ENCODE measurements at places on chromosomes 12 and 14. TPM values are rescaled to one million over a fixed set of nuclear protein-coding genes. Genes with fewer than 3 reads are reported as not detected.

TFCP2 gene
- 18.1 TPM for total RNA-seq

TWF1 gene
- 108 TPM for total RNA-seq

- DNase-seq, result no peak
Observed at GRCh38 chr12:106369624-106370346, 12.2 kb downstream of the POLR3B start.

SLC2A14 gene
- not detected for total RNA-seq

DNA sequence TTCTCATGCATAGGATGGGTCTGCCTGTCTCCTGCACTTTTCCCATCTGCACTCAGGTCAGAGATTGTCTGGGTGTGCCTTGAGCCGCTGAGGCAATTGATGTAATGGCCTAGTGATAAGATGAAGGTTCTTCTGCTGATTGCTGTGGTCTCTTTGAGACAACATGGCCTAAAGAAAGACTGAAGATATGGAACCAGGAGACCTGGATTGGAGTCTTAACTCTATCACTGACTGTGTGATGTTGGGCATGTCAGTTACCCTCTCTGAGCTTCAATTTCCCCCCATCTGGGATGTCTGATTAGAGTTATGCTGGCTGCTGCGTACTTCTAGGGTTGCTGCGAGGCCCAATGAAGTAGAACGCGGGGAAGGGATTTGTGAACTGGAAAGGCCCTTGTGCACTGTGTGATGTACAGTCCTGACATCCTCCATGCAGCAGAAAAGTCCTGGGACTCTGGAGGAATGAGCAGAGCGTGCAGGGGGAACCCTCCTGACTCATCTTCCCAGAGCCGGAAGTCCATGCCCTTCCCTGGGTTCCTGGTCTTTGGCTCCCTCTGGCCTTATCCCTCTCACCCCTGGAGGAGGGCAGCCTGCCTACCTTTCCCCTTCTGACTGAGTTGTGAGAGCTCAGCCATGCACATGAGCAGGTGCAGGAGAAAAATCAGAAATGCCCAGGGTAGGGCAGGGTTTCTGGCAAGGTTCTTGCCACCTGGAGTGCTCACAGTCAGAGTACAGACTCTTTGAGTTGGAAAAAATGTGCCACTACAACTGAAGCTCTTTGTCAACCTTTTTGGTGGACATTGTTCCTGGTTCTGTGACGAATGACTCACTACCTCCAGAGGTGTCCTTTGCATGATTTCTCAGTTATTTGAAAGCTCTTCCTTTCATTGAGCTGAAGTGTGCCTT is 21.1 kb downstream of the PLEKHD1 start:
- DNase-seq, result no peak

CLEC2A gene
- not detected for total RNA-seq

- no peak for DNase-seq
Observed at GRCh38 chr12:57902478-57902969, 38.8 kb upstream of the ATP23 start.

DNA sequence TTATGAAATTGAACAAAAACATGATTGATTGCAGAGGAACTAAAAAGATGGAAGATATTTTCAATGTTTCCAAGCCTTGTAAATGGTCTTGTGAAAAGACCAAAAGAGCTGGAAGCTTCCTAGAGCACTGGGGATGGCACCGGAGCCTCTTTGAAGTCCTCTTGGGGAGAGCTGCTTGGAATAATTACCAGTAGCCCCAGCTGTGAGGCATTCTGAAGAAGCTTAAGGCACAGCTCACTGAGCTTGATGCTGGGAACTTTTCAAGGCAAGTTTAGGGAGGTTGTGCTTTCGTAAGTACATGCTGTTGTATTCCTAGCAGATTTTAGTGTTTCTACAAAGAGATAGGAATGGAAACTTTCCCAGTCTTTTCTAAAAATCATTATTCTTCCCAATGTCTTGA is 13.9 kb downstream of the PDZRN4 start:
- DNase-seq, result no peak

VRTN gene
- not detected for total RNA-seq

NOVA1 gene
- total RNA-seq, result 10.2 TPM

TMTC2 gene
- 2.8 TPM for total RNA-seq

DNA sequence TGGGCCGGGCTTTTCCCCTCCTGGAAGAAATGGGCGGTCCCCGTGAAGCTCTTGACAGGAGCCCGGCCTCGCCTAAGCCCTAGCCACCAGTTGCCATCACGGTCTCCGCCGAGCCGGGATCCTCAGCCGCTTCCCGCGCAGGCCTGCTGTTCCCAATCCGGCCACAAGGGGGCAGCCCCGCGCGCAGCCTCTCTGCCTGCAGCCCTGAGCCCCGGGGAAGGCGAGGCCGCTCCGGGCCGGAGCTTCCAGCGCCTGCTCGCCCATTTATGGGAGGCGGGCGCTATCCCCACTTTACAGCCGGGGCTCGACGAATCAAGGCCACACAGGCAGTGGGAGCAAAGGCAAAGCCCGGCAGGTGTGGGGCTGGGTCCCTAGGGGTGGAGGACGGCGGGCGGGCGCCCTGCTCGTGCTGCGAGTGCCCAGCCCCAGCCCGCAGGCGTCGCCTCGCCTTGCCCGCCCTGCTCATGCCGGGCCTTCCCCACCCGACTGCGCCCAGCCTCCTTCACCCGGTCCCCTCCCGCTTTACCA is 61.5 kb downstream of the LGMN start:
- DNase-seq, result no peak

DNA sequence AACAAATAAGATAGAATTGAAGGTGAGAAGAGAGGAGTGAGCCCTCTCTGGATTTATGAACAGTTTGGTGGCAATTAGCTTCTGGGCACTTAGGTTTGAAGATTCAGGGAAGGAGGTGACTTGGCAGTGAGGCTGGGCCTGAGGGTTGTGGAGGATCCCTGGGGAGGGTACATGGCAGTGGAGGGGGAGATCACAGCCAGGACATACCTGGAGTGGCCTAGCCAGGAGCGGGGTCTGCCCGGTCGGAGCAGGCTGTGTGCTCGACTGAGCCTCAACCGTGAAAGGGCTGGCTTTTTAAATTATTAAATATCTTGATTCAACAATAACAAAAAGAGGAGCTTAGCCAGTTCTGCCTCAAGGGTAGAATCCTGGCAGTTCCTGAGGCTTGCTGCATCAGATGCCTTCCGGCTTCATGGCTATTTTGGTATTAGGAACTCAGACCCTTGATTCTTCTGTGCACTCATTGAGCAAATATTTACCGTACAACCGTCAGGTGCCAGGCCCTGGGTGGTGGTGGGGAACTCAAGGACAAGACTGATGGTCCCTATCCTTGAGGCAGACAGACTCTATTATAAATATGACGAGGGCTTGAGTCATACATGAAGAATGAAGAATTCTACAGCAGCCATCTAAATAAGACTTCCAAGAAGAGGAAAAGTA is 73.4 kb downstream of the SPTB start:
- peak; percentile 60 for DNase-seq

GRCh38 chr14:56810147-56810719 is at the start of gene OTX2:
TSS of gene OTX2 (minus strand) at chr14:56810479. CDS start at chr14:56805456, 5,023 bp downstream.
- no peak for DNase-seq

DNA sequence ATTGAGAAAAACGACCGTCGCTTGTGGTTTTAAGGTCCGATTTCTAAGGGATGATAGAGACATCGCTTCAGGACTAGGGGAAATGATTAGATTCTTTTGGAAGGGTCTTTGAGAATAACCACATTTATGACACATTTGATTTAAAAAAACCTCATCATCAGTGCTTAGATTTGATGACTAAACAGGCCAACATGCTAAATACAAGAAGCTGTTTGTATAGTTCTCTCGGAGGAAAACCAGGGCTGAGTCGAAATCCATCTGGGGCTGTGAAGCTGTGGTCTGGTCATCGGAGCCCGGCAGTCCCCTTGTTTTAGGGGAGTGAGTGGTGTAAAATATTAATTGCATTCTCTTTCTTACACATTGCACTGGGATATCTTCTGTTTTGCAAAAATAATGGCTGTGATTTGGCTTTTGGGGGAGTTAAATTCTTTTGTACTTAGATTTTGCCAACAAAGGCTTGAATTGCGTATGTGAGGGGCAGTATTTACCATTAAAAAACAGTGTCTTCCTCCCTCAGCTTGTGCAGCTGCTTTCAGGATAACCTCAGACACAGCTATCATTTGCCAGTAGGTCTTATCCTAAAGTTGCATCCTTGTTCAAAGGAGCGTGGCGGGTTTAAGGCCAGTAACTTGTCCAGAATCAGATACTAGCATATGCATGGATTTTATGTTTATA is 550 bp downstream of the GNG2 start:
- no peak for DNase-seq

SYNDIG1L gene
- total RNA-seq, result 0.21 TPM

DNA sequence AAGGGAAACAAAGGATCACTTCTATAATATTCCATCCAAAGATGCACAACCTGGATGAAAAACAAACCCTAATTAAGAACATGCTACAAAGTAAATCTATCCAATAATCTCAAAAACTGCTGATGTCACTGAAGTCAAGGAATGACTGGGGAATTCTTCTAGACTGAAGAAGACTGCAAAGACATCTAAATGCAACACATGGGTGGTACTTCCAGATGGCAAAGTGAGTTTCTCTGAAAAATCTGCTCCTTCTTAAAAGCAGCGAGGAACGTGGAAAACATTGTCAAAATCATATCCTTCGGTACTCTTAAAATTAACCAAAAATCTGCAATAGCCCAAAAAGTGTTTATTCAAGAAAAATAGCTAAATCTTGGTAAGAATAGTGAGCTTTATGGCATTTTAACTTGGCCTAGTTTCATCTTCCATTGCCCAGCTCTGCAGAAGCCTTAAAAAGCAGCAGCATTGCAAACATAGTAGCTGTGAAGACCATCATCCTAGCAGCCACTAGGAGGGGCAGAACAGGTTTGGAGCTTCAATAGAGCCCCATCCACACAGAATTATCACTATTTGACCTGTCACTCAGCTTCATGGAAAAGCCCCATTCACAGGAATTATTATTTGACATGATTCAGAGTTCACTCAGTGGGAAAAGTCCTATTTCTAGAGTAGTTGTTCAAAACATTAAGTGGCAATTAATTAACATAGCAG is 7.4 kb downstream of the CLEC14A start:
- DNase-seq, result no peak

DNA sequence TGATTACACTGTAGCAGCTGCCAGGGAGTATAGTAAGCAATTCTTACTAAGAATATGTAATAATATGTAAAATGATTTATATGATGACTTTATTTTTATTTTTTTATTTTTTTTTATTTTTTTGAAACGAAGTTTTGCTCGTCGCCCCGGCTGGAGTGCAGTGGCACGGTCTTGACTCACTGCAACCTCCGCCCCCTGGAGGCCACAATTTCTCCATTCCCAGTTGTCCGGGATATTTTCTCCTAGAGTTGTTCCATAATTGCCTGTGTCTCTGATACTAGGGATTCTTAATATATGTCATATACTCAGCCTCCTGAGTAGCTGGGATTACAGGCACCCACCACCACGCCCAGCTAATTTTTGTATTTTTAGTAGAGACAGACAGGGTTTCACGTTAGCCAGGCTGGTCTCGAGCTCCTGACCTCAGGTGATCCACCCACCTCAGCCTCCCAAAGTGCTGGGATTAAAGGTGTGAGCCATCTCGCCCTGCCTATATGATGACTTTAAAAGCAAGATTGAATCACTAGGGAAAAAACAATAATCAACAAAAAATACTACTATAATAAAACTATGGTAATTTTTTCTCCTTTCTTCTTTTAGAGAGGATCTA is 12.2 kb upstream of the ITPR2 start:
- DNase-seq, result peak; percentile 15

- DNase-seq, result no peak
Observed at GRCh38 chr14:24959791-24960331, 90.1 kb downstream of the STXBP6 start.

MYF6 gene
- not detected for total RNA-seq

- no peak for DNase-seq
Observed at GRCh38 chr14:90785471-90785870, 30.8 kb downstream of the TTC7B start.

DNA sequence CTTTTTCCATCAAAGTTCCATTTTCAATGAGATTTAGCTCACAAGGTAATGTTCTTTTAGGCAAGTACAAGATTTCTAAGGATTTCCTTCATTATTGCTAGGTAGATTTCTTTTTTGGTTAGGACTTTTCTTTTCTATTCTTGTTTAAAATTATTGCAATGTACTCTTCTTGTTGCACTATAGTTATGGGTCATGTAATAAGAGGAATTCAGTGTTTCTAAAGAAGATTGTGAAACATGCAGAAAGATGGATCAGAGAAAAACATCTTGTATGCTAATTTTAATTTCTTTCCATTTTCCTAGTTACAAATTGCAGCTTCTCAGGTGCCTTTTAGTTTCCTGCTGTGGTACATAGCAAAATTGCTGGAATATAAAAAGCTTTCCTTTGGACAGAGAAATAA is 56.1 kb downstream of the BTG1 start:
- DNase-seq, result no peak

PKP2 gene
- total RNA-seq, result 0.54 TPM

- DNase-seq, result no peak
Observed at GRCh38 chr14:79661752-79662151, 549.6 kb downstream of the DIO2 start.

GRCh38 chr12:131693149-131693548 is 17.7 kb upstream of the SFSWAP start:
- no peak for DNase-seq

DNA sequence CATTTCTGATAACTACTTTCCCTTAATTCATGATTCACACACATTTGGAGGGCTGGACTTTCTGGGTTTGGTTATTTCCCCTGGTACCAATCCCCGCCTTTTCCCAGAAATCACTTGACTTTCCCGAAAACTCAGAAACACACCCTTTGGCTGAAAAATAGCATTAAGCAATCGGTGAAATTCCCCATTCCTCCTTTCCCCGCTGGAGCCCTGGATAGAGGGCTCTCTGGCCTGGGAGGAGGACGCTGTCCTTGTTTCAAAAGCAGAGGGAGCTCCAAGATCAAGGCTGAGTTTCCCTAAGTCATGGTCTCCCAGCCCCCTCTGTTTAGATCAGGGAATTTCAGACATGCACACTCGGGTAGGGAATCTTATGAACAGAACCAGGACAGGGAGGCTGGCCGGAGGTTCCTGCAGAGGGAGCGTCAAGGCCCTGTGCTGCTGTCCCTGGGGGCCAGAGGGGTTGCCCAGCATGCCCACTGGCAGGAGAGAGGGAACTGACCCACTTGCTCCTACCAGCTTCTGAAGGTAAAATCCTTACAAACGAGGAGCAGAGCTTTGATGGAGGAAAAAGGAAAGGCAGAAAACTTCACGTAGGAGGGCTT is at the start of gene C1S:
C1S (plus strand) TSS at position 366 of the 602 bp plus-strand sequence. CDS start 1,195 bp downstream, outside the sequence.
- DNase-seq, result peak; percentile 68

Data from thoracic aorta (tissue), 2 donors.